ENCODE measurements at places on chromosomes 3 and 15.

DNA sequence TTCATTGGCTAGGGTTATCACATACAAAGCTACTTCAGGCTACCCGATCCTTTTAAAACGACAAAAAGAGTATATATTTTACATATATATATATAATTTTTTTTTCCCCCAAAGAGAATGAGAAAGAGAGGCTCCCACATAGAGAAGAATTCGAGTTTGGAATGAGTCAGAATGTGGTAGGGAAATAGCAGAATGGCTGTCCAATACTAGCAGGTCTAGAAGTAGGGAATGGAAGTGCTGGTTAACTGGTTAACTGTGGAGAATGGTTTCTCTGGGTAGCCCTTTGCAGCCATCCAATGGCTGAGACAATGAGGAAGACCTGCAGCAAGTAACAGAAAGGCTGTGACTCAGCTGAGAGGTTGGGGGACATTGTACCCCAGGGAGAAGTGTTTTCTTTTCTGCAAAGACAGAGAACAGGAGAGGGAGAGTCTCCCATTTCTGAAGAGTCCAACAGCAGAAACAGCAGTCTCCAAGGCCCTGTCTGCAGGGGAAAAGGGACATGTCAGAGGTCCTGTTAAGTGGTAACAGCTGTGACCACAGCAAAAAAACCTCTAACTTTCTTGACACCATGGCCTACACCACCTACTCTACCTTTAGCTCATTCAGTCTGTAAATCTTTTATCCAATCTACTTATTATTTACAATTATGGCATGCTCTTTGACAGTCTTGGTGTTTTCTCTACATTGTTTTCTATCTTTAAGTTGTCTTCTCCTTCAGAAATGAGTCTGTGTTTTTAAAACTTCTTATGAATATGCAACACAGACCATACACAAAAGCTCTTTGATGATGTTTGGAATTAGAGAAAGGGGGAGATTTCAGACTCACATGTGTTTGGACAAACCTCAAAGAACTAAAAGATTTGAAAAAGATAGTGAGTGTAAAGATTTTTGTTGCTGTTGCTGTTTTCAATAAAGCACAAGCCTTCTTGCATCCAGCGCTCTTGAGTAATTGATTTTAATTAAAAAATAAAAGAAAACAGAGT, 116.1 kb upstream of the SLC7A14 start:
- no peak for DNase-seq

DNA sequence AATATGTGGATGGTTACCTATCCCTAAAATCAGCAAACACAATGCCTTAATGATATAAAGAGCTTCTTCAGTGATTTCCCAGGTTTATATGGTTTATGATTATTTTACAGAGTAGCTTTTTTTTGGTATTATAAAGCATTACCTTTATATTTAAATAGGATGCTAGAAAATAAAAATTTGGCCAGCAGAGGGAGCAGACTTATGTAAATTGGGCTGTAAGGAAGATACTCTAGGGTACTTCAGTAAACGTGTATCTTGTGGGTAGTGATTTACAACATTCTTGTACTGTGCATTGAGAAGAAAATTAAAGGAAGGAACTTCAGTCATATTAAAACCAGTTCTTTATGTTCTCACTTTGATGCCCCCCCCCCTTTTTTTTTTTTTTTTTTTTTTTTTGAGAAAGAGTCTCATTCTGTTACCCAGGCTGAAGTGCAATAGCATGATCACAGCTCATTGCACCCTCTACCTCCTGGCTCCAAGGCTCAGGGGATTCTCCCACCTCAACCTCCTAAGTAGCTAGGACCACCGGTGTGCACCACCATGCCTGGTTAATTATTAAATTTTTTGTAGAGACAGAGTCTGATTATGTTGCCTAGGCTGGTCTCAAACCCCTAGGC, 167.9 kb downstream of the BBX start:
- peak; percentile 38 for DNase-seq

GRCh38 chr15:25652704-25653103, 210.4 kb downstream of the ATP10A start:
- no peak for DNase-seq

DNA sequence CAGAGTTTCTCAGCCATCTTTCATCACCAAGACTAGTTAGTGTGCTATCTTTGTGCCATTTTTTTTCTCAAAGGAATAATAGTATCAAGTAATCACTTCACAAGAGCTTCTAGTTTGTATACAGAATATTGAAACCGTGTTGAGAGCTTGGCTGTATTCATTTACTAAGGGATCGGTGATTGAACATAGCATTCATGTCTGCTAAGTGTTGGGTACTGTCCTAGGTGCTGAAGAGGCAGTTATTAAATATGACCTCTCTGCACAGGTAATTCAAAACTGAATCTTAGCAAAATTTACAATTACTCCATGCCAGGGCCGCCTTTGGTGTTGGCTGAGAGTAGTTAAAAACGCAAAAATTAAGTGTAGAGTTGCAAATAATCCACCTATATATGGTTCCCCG, 355.3 kb upstream of the RORA start:
- DNase-seq: no peak

GRCh38 chr3:188257384-188258026, 103.5 kb downstream of the LPP start:
- no peak for DNase-seq

Data from cerebellum (tissue), 4 donors.